ENCODE measurements at places on chromosomes 3 and 15.

- DNase-seq: no peak
Measured at GRCh38 chr15:101083336-101084045, 164.3 kb downstream of the LRRK1 start.

- DNase-seq: no peak
Measured at GRCh38 chr3:37082317-37082716, 89.0 kb downstream of the MLH1 start.

- DNase-seq: no peak
Measured at GRCh38 chr15:60272623-60273022, 125.2 kb downstream of the ANXA2 start.

DNA sequence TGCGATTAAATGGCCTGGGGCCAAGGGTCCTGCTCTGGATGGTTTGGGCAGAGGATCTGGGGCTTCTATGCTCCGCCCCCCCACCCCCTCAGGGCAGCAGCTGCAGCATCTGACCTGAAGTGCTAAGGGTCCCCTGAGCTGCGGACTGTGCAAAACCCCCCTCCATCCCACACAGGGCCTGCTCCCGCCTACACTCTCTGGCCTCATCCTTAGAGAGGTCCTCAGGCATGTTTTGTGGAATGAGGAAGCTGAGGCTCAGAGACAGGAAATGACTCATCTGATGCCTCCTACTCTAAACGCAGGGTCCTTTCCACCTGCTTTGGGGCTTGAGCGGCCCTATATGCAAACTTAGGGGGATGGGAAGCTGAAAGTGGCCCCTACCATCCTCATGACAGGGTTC is 59.5 kb upstream of the CTSH start:
- no peak for DNase-seq

- no peak for DNase-seq
Measured at GRCh38 chr3:71585887-71586809, 2.6 kb upstream of the FOXP1 start.

DNA sequence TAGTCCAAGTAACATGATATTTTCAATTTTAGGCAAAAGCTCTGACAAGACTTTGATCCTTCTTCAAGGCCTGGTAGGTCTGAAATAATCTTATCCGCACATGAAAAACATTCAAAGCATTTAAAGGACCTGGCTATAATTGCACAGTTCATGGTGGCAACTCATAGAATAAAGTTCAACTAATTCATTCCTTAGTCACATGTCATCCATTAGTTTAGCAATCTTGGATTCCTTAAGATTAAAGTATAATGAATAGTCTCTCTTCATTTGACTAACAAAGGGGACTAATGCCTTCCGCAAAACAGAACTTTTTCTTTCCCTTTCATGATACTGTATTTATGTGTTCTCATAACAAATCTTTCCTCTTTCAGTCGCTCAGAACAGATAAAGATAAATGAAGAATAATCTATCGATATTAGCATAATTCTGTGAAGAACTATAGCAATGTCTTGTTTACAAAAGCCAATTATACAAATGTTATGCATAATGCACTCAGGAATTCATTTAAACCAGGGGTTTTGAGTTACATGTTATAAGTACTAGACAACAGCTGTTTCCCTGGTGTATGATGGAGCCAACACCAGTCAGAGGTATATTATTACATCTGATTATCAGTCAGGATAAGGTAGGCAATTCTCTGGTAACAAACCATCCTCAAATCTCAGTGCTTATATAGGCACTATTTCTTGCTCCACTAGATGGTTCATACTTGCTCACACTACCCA is 172.5 kb downstream of the POTEB3 start:
- no peak for DNase-seq

GRCh38 chr3:138458774-138459499 is 24.5 kb downstream of the ESYT3 start:
- no peak for DNase-seq

- DNase-seq: no peak
Measured at GRCh38 chr3:31613177-31613576, 80.5 kb downstream of the STT3B start.

DNA sequence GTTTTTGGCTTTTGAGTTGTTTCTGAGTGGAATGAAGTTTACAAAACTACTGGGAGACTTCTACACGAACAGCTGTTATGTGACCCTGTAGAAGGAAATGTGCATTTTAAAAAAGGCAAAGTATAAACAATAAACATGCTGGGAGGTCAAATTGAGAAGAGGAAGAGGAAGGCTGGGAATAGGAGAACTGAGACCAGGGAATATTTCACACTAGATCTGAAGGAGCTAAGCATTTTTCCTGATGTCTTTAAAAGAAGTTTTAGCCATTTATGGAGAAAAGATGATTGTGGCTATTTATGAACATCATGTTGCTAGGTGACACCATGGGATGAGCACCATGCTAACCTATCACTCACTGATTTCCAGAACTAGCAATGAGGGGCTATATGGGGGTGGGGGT is 76.3 kb upstream of the FAM98B start:
- DNase-seq: peak; percentile 65

- DNase-seq: no peak
Measured at GRCh38 chr3:147410116-147410525, 956 bp downstream of the ZIC1 start.

- no peak for DNase-seq
Measured at GRCh38 chr3:129248286-129248979, 973 bp upstream of the COPG1 start.

- DNase-seq: no peak
Measured at GRCh38 chr3:143203848-143204247, 84.3 kb downstream of the CHST2 start.

DNA sequence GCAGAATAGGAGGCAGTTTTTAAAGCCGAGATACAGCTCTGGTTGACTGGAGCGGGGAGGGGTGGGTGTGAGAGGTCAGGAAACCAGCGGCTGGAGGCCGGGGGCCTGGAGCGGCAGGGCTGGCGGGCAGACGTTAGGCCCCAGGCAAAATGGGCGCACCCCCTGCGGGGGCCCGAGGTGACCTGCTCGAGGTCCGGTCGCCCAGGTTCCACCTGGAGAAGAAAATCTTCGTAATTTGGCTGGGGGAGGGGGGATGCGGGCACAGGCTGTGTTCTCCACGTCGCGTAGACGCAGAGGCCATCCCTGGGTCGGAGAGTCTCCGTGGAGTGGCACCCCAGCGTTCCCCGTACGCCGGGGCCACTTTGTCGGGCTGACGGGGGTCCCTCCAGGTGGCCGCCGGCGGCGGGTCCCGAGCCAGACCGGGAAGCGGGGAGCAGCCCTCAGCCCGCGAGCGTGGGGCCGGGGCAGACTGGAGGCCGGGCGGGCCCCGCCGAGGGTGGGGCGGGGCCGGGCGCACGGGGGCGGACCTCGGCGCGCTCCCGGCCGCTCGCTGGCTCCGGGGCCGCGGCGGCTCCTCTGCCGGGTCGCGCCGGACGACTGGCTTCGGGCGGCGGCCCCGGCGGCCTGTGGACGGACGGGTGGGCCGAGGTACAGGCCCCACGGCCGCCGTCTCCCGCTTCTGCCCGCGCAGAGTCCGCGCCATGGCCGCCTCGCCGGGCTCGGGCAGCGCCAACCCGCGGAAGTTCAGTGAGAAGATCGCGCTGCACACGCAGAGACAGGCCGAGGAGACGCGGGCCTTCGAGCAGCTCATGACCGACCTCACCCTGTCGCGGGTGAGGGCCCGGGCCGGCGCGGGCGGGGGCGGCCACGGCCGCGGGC is at the start of gene CRTC3:
CRTC3 (plus strand) TSS at position 553 of the 879 bp plus-strand sequence; CDS start at position 702, 149 bp downstream.
- DNase-seq: peak; percentile 89

DNA sequence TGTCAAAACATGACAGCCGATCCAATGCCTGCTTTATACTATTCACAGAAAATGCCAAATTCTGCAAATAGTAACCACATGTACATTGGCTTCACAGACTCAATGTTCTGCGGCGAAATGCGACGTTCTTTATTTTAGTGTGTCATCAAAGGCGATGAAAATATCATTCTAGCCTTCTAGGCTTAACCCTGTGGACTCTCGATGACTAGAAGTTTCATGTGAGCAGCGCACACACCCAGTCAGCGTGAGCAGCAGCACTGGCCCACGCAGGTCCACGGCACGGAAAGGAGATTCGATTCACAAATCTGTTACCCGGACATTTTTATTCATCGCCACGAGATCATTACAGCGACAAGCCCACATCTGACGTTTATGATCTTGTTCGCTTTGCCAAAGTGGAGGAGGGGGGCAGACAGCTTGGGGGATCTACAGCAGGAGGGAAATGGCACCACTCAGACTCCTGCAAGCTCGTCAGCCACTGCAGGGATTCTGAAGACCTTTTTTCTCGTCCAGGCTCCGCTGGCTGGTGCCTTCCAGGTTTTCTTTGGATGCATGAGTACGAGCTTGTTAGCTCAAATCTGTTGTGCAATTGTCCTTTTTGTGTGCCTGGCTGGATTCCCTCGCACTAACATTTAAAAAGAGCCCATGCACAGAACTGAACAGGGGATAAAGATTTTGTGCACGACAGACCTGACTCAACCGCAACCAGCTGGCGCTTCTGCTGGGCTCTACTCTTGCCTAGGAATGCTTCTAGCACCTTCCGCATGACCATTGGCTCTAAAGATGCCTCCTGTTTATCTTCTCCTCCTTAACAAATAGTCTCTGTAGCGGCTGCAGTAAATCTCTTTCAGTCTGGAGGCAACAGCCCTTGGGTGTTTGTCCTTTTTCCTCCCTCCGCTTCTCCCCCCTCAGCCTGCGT is 938.4 kb downstream of the MCTP2 start:
- peak; percentile 38 for DNase-seq

GRCh38 chr15:37933666-37934065 is 774 bp upstream of the TMCO5A start:
- DNase-seq: no peak

DNA sequence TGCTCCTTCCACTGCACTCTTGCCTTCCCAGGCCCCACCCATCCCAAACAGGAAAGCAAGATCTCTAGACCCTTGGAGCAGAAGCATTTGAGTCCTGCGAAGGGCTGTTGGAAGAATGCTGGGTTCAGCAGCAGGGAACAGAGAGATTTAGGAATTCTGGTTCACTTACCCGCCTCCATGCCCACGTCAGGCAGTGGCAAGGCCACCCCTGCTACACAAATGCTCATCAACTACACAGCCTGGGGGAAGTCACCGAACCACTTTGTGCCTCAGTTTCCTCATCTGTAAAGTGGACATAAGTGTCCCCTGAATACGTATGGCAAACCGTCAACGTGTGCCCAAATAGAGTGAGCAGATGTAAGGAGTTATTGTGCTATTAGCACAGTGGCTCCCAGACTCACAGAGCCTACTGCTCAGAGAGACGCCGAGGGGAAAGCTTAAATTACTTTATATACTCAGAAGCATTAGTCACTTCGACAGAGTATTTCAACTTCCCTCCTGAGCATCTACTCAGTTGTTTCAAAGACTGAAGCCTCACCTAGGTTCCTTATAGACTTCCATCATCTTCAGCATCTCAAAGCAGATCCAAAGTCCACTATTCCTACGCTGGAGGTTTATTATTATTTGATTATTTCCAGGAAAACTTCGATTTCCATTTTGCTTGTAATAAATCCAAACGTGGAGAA is 905 bp downstream of the HOMER2 start:
- no peak for DNase-seq

DNA sequence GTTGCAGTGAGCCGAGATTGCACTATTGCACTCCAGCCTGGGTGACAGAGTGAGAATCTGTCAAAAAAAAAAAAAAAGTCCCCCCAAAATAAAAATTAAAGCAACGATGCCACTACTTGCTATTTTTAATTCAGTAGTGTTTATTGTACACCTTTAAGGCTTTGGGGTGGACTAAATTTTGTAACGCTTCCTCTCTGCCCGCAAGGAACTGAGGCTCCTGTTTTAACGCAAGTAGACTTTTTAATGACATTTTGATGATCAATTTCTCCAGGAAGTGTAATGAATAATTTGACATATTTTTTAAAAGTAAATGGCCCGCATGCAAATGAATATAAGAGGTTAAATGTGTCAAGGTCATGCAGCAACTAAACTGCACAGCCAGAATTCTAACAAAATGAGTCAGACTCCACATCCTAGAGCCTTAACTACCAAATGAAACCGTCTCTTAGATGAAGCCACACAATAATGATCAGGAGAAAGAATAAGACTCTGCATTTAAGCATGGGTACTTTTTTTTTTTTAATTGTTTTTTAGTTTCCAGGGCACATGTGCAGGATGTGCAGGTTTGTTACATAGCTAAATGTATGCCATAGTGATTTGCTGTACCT is 96.8 kb upstream of the LMOD3 start:
- no peak for DNase-seq

DNA sequence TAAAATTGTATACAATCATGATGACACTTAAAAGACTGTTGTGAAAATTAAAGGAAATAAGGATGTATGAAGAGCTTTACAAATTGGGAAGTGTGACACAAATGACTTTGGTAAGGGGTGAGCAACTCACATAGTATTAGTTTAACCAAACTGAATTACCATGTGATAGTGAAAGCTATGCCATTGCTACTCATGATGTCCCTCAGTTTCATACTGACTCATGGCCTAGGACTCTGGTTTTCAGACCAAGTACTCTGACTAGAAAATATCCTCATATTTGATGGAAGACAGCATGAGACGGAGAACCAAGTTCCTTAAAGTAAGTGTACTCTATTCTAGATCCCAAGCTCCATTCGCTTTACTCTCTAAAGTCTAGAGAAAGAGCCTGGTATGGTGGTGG is 203.2 kb upstream of the ICE2 start:
- peak; percentile 24 for DNase-seq

DNA sequence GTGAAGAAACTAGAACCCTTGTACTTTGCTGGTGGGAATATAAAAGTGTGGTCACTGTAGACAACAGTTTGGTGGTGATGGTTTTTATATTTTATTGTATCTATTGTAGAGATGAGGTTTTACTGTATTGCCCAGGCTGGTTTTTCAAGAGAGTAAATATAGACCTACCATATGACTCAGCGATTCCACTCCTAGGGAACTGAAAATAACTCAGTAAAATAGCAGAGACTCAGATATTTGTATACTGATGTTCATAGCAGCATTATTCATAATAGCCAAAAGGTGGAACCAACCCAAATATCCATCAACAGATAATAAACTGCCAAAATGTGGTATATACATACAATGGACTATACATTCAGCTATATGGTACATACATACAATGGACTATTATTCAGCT is 68.8 kb upstream of the IL12A start:
- DNase-seq: peak; percentile 40

GRCh38 chr3:13706451-13706850 is 157.5 kb downstream of the FBLN2 start:
- no peak for DNase-seq

Measured in muscle of back (tissue), 13 donors.